Posterior vena cava (tissue), 2 donors: ENCODE measurements at places on chromosomes 7 and 10. TPM values are rescaled to one million over a fixed set of nuclear protein-coding genes. Genes with fewer than 3 reads are reported as not detected.

Gene INMT
- 83.8 TPM for total RNA-seq

Gene LRRN3
- total RNA-seq: 1.3 TPM

Gene CALHM1
- not detected for total RNA-seq

Gene SLC26A3
- total RNA-seq: not detected

Gene CHST15
- 30.1 TPM for total RNA-seq

Gene WDR86
- 4.1 TPM for total RNA-seq
